ENCODE measurements at places on chromosomes 1 and 21.

DNA sequence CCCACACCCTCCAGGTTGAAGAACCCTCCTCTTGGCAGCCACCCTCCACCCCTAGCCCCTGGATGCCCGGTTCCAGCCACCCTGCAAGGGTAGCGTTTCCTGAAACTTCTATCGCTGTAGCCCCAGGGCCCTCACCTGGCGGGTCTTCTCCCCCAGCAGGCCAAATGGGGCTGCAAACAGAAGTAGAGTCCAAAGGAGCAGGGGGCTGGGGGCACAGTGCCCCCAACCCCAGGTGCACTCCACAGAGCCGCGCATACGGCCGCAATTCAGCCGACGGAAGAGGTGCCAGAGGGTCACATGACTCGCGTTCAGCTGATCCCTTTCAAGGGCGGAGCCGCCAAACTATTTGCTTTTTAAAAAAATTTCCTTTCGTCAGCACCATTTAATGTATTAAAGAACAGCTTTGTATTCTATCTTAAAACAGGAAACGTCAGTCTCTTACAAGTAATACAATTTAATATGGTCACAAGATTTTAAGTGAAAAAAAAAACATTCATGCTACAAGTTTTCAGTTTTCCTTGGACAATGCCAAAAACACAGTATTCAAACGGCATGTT, at the start of gene GLMP:
Gene GLMP, minus strand, starts transcription at position 289 of the 557 bp plus-strand sequence. Its CDS starts 34 bp downstream, at position 255.
- DNase-seq: no peak

- DNase-seq: no peak
Observed at GRCh38 chr1:31548907-31549808, 27.2 kb upstream of the TINAGL1 start.

DNA sequence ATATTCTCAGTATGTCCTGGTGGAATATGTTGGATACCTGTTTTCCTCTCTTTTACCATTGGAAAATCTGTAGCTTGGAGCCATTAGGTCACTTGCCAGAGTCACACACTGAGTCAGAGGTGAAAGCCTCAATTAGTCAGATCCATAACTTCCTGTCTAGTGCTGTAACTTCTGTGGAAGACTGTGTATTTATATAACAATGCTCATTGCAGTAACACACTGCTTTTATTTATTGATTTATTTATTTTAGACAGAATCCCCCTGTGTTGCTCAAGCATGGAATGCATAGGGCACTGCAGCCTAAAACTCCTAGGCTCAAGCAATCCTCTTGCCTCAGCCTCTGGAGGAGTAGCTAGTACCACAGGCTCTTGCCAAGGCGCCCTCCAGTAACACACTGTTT, 1.3 kb upstream of the DOCK7 start:
- DNase-seq: no peak

- DNase-seq: no peak
Observed at GRCh38 chr1:16971341-16972188, 8.9 kb downstream of the MFAP2 start.

- DNase-seq: no peak
Observed at GRCh38 chr1:37596182-37596667, 488 bp upstream of the GNL2 start.

DNA sequence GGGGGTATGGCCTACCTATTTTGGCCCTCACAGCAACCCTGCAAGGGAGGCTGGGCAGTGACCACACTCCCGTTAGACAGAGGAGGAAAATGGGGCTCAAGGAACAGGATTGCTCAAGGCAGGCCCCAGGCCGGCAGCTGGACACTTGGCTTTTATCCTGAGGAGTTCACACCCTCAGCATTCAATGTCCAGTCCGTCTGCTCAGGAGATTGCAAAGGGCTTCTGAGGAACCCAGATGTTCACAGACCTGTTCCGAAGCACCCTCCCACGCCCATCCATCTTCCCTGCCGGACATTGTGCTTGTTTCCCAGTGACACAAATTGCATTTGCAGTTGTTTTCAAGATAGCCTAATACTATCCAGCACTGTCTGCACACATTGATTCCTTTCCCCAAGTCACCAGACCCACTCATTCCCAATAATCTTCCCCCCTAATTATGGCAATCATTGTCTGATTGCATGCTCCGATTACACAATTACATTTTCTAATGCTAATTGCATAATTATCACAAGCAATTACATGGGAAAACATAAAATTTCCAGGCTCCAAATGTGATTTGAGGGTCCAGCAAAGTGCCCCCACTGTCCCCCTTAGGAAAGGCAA, 4.3 kb upstream of the UBL4B start:
- no peak for DNase-seq

- no peak for DNase-seq
Observed at GRCh38 chr1:156214024-156214748, 1.4 kb downstream of the PMF1 start.

- DNase-seq: no peak
Observed at GRCh38 chr1:62746086-62746808, 37.7 kb upstream of the ATG4C start.

GRCh38 chr1:232009741-232010140, 383.2 kb downstream of the DISC1 start:
- DNase-seq: no peak

DNA sequence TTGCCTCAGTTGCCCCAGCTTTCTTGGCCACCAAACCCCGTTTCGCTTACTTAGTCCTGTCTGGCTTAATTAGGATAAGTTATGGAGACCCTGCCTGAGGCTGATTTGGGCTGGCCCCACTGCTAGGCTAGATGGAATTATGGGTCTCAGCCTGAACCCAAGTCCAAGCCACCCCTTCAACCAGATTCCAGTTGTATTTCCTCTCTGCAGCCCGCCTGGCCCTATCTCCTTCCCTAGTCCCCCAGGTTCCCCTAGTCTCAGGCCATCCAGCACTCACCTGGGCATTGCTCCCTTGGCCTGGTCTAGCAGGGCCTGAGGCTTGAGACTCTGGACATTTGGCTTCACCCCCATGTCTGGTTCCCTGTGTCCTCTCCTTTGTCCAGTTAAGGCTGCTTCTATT, 111.7 kb upstream of the IPO9 start:
- no peak for DNase-seq

- DNase-seq: no peak
Observed at GRCh38 chr1:183567584-183567983, 22.7 kb downstream of the NCF2 start.

DNA sequence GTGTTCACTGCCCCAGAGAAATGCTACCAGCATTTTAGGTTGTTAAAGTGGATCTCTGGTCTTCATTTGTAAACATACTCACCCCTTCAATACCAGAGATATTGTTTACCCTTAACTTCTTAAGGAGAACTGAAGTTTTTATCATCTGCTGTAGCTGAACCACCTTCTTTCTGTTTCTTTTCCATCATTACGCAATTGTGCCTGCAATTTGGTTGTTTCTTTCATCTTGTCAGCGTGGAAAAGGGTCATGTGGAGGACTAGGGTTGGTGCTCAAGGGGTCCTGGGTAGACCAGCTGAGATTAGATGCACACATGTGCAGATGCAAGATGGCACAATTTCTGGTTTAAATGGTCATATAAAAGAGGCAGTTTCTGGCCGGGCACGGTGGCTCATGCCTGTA, 23.0 kb downstream of the GART start:
- DNase-seq: no peak

DNA sequence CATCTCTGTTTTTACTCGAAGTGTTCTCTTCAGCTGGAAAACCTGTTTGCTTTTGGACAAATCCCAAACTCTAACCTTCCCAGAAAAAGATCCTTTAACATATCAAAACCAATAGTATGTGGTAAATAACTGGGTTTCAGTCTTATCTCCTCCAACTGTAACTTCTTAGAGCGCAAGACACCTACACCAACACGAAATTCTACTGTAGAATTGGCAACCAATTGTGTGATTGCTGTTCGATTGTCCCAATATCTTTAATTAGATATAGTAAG, 5.8 kb upstream of the MPZL1 start:
- no peak for DNase-seq

GRCh38 chr1:220680085-220680687, 10.0 kb upstream of the C1orf115 start:
- no peak for DNase-seq

Measured in cortex of kidney (tissue), 1 donor.